ENCODE measurements at places on chromosomes 2 and 18.

- no peak for DNase-seq
These were observed 1.6 kb downstream of the TBR1 start for GRCh38 chr2:161417438-161418274.

DNA sequence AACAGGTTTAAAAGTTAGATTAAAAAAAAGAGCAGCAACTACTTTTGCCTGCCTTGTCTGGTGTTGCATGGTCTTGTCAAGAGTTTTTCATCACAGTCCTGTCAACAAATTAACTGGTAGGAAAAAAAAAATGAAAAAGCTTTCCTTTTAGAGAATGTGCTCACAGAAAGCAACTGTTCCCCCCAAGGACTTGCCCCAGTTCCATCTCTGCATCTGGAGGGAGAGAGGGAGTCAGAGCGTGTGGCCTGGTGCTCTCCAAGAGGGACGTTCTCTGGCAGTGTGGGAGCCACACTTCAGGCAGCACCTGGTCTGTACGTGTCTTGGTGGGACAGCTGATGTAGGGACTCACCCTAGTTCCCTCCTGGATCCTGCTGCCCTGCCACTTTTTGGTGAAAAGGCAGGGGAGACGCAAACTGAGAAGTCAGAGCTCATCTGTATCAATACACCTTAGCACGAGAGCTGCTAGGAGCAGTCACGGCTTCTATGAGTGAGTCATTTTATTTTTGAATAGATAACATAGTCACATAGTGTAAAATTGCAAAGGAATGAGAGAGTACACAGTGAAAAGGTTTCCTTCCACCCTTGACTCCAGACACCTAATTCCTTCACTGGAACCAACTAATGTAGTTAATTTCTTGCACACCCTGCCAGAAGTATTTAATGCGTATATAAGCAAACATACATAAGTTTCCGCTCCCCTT, 172.5 kb upstream of the MGAT5 start:
- no peak for DNase-seq

DNA sequence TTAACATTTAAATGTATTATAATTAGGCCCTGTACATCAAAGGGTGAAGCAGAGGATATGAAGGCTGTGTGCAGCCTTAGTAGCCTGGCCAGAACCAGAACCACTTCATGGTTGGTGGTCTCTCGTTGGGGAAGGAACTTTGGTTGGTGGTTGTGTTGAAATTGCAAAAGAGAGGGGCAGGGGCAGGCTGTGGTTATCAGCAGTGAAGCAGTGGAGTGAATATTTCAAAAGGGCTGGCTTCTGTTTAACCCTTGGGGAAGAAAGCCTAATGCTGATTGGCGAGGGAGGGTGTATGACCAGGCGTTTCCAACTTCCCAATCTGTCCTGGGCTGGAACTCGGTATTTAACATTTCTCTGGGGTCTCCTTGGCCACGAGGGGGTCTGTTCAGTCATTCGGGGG, 51.2 kb upstream of the LYPD6B start:
- no peak for DNase-seq

DNA sequence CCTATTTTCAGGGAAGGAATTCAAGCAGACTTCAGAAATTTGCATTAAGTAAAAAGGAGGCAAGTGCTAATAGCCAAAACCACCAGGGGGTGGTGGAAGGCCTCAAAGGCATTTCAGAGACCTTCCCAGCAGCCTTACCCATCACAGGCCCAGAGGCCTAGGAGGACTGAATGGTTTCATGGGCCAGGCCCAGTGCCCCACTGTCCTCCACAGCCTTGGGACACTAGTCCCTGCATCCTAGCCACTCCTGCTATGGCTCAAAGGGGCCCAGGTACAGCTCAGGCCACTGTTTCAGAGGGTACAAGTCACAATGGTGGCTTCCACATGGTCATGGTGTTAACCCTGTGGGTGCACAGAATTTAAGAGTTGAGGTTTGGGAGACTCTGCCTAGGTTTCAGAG, 58.6 kb upstream of the CHAC2 start:
- no peak for DNase-seq

- DNase-seq: peak; percentile 77
These were observed 385.5 kb downstream of the LPIN1 start for GRCh38 chr2:12131975-12132374.

GRCh38 chr18:5527603-5528002, 16.2 kb downstream of the EPB41L3 start:
- DNase-seq: peak; percentile 69

GRCh38 chr2:183057333-183057985, 19.2 kb upstream of the NCKAP1 start:
- no peak for DNase-seq

- DNase-seq: no peak
These were observed 47.5 kb downstream of the INHBB start for GRCh38 chr2:120393456-120393855.

GRCh38 chr2:164498836-164499235, 122.4 kb downstream of the GRB14 start:
- no peak for DNase-seq

DNA sequence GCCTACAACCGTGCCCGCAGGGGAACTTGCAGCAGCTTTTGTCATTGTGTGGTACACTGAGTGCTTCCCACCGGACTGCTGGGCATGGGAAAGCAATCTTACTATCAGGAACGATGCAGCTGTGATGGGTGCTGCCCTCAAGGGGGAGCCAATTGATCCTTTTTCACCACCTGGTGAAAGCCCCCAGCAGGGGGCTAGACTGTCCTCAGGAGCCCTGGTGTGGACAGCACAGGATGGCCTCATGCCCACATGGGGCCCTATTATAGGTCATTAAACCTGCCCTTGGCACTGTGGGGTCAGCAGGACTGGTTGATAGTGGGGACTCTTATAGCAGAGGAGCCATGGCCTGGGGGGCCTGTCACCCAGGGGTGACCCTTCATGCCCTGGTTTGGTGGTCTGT, 172.2 kb downstream of the GLI2 start:
- no peak for DNase-seq

DNA sequence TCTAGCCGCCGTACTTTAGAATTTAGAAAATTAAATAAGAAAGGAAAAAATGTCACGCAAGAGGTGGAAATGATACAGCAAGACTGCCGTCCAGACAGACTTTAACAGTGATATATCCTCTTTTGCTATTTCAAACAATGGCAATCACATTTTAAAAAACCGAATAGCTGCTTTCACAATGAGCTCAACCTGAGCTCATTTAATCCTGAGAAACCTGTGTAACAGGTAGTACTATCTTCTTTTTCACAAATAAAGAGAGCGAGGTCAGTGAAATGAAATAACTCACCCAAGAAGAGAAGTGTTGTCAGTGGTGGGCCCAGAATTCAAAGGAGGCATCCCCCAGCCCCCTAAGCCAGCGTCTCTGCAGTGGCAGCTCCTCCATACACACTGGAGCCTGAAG, 60.7 kb upstream of the DAPL1 start:
- no peak for DNase-seq

GRCh38 chr2:159226059-159226461, 60.4 kb downstream of the WDSUB1 start:
- DNase-seq: peak; percentile 38

DNA sequence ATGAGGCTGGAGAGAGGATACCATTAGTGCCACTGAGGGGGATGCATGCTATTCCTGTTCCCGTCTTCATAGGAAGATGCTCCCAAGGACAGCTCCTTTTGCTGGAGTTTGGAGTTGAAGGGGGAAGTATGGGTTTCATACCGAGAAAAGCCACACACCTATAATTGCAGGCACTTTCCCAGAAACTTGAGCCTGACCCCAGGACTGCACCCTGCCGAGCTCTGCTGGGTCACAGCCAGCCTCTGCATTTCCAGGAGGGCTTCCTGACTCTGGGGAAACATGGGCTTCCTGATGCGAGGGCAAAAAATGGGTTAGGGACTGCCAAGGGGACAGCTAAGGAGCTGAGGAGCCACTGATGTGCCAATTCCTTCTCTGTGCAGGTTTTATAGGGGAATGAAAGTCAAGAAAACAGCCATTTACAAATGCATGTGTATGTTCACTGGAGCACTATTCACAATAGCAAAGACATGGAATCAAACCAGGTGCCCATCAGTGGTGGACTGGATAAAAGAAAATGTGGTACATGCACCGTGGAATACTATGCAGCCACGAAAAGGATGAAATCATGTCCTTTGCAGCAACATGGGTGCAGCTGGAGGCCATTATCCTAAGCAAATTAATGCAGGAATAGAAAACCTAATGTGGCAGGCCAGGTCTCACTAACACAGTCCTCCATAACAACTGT, 104.5 kb downstream of the ACAA2 start:
- DNase-seq: no peak

- no peak for DNase-seq
These were observed 13.1 kb downstream of the TGIF1 start for GRCh38 chr18:3463051-3463450.

- DNase-seq: peak; percentile 74
These were observed 127.6 kb upstream of the SPOPL start for GRCh38 chr2:138373993-138374408.

DNA sequence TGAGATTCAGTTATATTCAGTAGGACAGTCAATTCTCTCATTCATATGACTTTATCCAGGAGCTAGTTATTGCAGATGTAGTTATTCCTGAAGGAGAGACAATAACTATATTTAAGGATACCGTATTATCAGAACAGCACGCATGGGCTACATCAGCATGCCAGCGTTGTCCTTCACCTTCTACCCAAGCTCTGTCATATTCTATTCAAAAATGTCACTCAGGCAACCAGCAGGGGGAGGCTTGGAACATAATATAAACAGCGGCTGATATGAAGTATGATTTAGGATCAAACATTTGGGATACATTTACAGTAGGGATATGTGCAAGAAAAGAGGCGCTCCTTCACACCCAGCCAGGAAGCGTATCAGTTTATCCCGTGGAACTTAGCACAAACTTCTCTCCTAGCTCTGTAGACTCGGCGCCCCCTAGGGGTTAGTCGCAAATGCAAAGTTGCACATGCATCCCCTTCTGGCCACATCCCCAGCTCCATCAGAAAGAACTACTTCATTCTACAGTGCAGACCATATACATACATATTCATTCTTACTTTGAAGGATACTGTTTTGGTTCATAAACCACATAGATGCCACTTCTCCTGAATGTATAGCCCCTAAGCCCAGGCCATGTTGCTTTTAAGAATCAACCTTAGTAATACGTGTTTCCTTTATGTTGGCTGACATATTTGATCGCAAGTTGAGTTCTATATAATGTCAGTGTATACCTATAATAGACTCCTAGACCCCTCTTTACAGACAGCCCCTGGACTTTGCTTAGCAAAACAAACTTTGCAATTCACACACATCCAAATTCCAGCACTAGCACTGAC, 759.4 kb downstream of the ADCYAP1 start:
- DNase-seq: peak; percentile 43

DNA sequence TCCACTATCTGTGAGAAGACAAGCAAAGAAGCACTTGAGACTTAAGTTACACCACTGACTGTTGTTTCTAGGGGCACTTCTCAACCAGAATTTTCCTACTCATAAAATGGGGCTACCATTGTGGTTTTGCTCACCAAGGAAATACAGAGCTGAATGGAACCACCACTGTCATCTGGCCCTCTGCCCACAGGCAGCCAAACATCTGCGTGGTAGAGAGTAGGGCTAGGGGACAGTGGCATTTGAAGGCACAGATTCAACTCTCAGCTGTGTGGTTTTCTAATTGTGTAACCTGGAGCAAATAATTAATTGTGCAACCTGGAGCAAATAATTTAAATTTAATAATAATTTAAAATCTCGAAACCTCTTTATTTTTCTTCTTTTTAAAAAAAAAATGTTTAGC, 79.6 kb downstream of the PDE11A start:
- no peak for DNase-seq

- DNase-seq: peak; percentile 58
These were observed 102.4 kb downstream of the COL3A1 start for GRCh38 chr2:189076572-189076971.

GRCh38 chr18:62659698-62660097, 55.6 kb upstream of the PHLPP1 start:
- no peak for DNase-seq

DNA sequence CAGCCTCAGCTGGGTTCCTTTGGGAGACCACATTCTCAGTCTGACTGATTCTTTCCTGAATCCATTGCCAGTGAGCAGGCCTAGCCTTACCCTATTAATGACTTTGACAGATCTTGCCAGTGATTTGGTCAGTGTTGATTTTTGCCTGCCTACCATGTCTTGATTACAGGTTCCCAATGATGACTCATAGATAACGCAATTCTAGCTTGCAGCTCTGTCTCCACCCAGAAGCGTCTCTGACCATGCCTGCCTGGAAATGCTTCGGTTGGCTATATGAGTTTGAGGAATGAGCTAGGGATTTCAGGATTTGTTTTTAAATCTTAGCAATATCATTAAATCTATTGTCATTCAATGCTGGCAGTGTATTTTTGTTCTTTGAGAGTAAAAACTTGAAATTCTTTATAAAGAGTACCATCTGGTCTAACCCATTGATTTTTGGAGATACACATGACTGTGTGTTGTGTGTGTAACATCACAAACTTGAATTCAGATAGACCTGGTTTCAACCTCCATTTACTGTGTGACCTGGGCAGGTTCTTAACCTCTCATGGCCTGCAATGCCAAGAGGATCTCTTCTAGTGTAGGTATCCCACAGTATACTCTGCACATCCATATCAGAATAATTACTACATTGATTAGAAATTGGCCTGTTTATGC, 57.0 kb downstream of the CCDC150 start:
- peak; percentile 60 for DNase-seq

DNA sequence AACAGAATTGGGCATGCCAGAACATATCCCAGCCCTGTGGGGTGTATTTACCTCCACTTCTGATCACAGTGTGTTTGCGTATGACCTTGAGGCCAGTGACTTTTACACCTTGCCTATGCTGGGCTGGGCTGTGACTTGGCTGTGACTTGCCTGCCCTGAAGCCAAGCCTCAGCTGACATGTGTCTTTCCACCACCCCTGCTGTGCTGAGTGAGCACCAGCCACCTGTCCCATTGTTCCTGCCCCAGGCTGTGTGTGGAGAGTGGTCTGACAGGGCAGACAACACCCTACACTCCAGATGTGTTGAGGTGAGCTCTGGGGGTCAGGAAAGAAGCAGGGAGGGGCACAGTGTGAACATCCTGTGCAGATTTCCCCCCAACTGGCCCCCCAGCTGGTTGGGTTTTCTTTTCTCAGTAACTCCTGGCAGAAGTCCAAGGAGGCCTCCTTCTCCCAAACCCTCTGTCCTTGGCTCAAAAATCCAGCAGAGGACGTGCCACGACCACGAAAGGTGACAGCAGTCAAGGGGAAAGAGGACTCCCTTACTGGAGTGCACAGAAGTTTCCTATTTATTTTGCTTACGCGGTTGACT, 5.1 kb upstream of the STEAP3 start:
- peak; percentile 75 for DNase-seq
